ENCODE measurements at places on chromosomes 1 and 21.

GRCh38 chr1:217622042-217622441 is 8.8 kb downstream of the GPATCH2 start:
- DNase-seq = no peak

GRCh38 chr21:35091496-35091895 is 42.4 kb upstream of the RUNX1 start:
- no peak for DNase-seq

DNA sequence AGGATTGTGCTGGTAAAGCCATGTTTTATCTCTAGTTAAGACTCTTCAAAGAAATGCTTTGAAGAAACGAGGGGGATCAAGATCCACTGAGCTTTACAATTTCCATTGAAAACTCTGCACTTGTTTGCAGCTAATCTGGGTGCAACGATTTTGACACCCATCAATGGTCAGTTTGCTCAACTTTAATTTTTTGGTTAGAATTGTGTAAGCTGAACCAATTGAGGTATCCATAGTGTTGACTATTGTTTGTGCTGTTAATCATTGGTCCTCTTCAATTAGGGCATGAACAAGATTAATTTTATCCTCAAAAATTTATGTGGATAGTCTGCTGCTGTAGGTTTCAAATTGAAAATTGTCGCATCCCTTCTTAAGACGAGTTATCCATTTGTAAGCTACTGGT is 17.7 kb upstream of the PLXNA2 start:
- no peak for DNase-seq

GRCh38 chr1:206949208-206949607 is 2.9 kb upstream of the PIGR start:
- no peak for DNase-seq

GRCh38 chr1:215282557-215282956 is 200.0 kb downstream of the KCNK2 start:
- DNase-seq = no peak

- DNase-seq = no peak
Observed at GRCh38 chr1:217554849-217555248, 76.0 kb downstream of the GPATCH2 start.

DNA sequence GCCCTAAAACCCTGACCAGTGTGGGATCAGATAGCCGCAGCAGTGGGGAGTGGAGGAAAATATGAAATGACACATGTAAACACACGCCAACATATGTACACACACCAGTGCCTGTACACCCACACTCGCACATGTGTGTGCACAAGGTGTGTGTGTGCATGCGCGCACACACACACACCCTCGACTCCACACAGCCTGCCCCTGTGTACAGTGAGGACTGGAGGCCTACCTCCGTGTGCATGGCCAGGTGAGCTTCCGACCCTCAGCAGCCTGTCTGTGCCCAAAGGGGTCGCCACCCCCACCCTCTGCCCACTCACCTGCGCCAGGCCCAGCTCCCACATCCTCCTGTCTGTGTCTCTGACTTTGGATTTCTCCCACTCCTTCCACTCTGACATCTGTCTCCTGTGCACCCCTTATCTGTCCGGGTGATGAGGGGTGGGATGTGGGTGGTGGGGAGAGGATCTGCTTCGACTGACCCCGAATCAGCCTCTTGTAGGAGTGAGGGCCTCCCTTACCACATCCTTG is 31.7 kb downstream of the CITED4 start:
- DNase-seq = no peak

- DNase-seq = no peak
Observed at GRCh38 chr1:190322274-190322673, 155.4 kb downstream of the BRINP3 start.

DNA sequence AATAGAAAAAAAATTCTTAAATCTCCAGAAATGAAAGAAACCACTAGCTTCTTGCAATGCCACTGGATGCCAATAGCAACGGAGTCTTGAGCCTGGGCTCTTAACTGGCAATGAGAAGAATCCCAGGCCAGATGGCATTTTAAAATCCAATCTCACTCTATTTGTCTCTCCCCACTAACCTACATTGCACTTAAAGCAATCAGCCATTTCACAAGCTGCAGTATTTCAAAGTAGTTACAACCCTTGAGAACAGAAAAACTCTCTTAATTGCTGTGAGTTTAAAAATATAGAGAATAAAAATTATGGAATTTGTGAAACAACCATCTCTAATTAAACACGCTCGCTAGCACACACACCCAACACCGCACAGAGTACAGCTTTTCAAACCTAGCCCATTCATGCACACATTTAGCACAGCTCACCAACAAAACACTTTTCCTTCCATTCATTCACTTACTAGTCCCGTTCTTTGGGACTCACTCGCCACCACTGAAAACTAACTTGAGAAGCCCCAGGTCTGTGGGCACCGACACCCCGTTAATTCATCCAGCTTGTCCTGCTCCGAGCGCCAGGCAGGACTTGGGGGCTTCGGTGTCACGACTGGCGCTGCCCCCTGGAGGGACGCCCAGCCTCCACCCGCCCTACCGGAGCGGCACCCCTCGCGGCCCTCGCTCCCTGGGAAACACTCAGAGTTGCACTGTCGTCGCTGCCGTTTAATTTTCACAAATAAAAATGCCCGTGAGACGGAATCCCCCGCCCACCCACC is 1.0 kb downstream of the DDAH1 start:
- DNase-seq = no peak

DNA sequence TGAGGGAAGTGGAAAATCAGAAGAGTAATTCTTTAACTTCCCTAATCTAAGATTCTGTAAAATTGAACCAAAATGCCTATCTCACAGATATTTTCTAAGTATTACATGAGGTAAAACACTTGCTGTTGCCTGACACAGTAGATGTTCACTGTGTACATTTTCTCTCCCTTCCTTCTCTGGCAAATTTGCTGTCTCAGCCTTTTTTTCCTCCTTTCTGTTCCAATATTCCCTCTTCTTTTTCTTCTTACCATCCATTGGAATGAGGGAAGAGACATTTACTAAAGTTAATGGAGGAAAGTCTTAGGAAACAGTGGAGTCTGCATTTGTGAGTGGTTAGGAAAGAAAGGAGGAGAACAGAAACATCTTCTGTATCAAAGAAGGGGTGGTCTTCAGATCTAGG is 239.9 kb downstream of the ZP4 start:
- DNase-seq = no peak

DNA sequence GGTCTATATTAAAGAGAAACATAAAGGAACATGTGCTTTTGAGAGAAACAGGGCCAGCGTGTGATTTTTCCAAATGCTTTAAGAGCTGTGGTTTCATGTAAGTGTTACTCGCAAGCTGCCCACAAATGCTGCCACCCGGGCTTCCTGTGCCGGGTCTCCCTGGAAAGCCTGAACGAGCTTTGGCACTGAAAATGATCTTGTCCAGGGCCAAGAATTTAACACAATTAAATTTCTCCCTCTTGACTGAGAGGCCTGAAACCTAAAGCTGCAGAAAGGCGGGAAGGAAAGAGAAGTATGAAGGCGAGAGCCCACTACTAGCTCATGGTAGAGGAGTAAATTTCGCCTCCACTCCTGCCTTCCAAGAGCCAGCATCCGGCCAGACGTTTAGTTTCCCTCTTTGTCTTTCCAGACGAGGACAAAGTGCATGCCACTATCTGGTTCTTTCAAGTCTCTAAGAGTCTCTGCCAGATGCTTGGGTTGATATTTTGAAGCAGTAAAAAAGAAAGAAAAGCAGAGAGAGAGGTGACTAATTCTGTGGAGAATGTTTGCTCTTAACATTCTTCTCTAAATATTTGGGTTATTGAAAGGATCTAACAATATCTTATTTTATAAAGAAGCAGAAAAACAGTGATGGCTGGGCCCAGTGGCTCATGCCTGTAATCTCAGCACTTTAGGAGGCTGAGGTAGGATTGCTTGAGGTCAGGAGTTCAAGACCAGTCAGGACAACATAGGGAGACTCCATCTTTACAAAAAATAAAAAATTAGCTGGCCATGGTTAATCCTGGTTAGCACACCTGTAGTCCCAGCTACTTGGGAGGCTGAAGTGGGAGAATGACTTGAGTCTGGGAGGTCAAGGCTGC is 100.0 kb upstream of the HNRNPU start:
- peak; percentile 2 for DNase-seq

DNA sequence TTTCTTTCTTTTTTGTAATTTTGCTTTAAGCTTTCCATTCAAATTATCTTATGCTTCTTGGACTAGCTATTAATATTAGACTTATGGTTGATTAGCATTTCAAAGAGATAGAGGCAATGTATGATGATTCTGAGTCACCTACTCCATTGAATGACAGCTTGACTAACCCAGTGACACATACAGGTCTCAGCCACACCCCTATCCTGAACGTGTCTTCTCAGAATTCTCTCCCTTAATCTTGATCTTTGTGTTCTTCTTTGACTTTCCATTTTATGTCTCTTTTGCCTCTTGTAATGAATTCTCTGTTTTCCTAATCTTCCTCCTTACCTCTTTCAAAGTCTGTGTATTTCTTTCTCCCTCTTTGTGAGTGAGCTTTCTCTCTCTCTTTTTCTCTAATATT is 241.1 kb downstream of the PDE4B start:
- no peak for DNase-seq

DNA sequence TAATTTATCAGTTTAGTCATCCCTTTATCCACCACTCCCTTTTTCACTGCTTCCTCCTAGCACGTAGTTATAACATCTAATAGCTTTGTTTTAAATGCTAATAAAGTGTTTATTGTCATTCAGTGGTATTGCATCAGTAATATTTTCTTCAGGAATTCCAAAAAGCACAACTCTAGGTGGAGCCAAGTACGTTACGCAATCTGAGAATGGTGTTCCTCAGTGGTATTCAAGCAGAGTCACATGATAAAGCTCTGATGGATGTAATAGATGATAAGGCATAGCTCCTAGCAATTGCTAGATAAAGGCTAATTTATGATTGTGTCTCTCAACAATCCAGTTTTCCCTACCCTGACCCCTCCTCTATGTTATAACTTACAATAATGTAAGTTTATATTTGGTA is 494.6 kb upstream of the ADGRL4 start:
- DNase-seq = no peak

- DNase-seq = no peak
Observed at GRCh38 chr1:74641161-74641560, 32.4 kb downstream of the ERICH3 start.

GRCh38 chr1:8152731-8153702 is 126.9 kb upstream of the ERRFI1 start:
- DNase-seq = peak; percentile 75

GRCh38 chr1:43147625-43148327 is 24.3 kb downstream of the EBNA1BP2 start:
- DNase-seq = no peak

GRCh38 chr1:76390456-76390855 is 315.9 kb downstream of the ST6GALNAC3 start:
- no peak for DNase-seq

DNA sequence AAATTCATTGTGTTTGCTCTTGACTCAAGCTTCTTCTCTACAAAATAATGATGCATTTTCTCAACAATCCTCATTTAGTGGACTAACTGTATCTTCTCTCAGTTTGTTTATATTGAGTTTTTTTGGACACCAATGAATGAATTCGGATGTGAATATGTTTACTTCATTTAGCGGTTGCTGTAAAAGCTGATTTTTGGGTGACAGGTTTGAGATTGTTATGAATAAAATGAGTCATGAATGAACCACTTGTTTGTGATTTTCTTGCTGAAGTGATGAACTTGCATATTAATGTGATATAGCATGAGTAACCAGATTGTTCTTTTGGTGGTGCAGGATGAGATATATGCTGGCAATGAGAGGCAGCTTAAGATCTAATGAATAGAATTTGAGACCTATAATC is 3.1 kb downstream of the DNM3 start:
- no peak for DNase-seq

- peak; percentile 18 for DNase-seq
Observed at GRCh38 chr1:12001249-12001917, 17.9 kb upstream of the MIIP start.

- DNase-seq = no peak
Observed at GRCh38 chr21:37367703-37368540, 1.3 kb downstream of the DYRK1A start.

- DNase-seq = no peak
Observed at GRCh38 chr1:32338637-32339145, 2.7 kb upstream of the MARCKSL1 start.
